Skin of body (tissue), 3 donors: ENCODE measurements at places on chromosomes 6 and 20.

- no peak for DNase-seq
Observed at GRCh38 chr6:135850882-135851281, 619 bp upstream of the PDE7B start.

GRCh38 chr6:52304983-52305390 is 20.4 kb upstream of the MCM3 start:
- DNase-seq = peak; percentile 13

- no peak for DNase-seq
Observed at GRCh38 chr20:9447182-9447581, 67.2 kb upstream of the LAMP5 start.

GRCh38 chr6:85470023-85470410 is 20.1 kb downstream of the NT5E start:
- no peak for DNase-seq

GRCh38 chr6:47631797-47632196 is 66.6 kb upstream of the ADGRF4 start:
- no peak for DNase-seq

GRCh38 chr20:38804682-38805501 is 605 bp upstream of the PPP1R16B start:
- no peak for DNase-seq
